ENCODE measurements at places on chromosomes 2 and 18.

- DNase-seq: no peak
Observed at GRCh38 chr2:24438106-24438505, 52.9 kb upstream of the NCOA1 start.

GRCh38 chr2:126719833-126720351 is 63.9 kb downstream of the GYPC start:
- DNase-seq: no peak

- DNase-seq: no peak
Observed at GRCh38 chr2:236548179-236548921, 21.3 kb upstream of the ACKR3 start.

GRCh38 chr18:8791171-8791651 is 85.9 kb downstream of the MTCL1 start:
- no peak for DNase-seq

GRCh38 chr2:238281826-238282480 is 6.5 kb downstream of the PER2 start:
- DNase-seq: no peak

DNA sequence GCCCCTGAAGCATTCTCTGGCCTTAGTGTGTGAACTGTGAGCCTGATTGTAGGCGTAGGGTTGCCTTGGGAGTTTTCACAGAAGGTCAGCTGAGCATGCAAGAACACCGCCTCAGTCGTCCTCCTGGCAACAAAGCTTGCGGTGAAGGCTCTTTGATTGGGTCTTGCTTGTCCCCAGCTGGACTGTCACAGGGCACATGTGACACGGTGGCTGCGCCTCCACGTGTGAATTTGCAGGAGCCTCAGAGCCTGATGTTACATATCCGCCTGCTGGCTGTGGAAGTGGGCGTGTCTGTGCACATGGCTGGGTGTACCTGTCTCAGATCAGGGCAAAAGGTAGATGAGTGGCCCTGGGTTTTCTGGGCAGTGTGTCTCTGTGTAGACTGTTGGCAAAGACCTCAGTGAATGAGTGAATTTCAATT is 228.7 kb downstream of the HAUS1 start:
- no peak for DNase-seq

DNA sequence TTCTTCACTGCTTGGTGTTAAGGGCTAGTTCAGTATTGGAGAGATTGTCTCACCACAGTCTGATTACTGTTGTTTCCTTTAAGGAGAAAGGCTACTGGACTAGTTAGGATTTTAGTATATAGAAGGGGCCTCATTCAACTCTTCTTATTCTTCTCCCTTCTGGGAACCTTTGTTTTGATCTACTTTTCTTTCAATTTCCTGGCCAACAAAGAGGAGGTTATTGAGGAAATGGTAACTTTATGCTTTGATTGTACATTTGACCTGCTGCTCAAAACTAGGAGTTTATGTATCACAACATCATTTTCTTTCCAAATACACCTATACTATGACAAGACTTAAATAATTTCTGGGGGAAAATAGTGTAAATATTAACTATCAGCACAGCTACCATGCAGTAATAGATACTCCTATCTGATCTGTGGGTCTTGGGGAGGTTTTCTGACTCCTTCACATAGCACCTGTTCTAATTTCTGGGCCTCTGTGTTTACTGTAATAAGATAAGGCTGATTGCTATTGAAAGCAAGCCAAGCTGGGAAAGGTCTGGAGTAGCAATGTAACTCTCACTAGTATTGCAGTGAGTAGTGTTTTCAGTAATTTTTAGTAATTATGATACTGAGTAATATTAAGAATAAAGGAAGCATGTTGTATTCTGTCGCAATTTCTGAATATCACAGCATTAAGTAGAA is 395.3 kb downstream of the NUP35 start:
- no peak for DNase-seq

DNA sequence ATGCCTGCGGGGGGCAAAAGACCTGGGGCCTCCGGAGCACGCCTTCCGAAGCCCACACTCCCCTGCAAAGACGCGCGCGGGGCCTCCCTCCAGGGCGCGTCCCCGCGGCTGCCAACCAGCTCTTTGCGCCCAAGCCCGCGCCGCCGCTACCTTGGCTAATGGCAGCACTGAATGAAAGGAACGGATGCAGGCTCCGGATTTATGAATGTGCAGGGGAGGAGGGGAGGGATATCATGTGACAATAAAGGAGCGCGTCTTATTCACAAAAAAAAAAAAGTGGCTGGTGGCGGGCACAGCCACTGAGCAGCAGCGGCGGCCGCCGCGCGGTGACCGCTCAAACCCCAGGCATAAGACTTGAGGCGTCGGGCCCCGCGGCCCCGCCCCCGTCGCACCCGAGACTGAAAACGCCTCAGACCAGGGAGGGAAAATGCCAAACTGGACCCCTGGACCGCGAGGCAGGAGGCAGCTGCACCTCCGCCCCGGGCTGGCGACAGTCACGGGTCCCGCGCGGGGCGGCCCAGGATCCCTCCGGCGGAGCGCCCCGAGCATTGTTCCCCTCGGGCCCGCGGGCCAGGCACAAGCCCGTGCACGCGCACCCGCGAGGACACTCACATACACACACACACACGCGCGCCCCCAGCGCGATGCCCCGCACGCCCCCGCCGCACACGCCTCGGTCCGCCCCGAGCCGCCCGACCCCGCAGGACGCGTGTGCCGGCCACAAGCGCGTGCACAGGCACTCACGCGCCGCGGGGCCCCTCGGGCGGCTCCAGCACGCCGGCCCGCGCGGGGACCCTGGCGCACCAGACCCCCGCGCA is 1.6 kb downstream of the SPRED2 start:
- DNase-seq: no peak

GRCh38 chr2:174112073-174112472 is 136.3 kb downstream of the OLA1 start:
- DNase-seq: no peak

DNA sequence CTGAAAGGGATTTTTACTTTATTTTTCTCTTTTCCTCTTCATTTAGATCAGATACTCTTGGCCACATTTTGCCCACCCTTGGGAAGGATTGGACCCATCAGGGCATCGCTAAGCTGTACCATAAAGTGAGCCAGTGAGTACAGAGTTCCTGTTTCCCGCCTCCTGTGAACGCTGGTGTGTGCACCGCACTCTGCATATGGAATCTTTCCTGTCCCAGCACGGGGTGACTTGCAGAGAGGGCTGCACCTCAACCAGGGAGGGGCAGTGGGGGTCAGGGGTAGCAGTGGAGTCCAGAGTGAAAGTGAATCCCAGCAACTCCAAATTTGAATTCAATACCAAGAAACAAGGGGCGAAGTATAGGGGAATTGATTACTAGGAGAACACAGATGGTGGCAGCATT is 58.6 kb downstream of the LPIN1 start:
- no peak for DNase-seq

DNA sequence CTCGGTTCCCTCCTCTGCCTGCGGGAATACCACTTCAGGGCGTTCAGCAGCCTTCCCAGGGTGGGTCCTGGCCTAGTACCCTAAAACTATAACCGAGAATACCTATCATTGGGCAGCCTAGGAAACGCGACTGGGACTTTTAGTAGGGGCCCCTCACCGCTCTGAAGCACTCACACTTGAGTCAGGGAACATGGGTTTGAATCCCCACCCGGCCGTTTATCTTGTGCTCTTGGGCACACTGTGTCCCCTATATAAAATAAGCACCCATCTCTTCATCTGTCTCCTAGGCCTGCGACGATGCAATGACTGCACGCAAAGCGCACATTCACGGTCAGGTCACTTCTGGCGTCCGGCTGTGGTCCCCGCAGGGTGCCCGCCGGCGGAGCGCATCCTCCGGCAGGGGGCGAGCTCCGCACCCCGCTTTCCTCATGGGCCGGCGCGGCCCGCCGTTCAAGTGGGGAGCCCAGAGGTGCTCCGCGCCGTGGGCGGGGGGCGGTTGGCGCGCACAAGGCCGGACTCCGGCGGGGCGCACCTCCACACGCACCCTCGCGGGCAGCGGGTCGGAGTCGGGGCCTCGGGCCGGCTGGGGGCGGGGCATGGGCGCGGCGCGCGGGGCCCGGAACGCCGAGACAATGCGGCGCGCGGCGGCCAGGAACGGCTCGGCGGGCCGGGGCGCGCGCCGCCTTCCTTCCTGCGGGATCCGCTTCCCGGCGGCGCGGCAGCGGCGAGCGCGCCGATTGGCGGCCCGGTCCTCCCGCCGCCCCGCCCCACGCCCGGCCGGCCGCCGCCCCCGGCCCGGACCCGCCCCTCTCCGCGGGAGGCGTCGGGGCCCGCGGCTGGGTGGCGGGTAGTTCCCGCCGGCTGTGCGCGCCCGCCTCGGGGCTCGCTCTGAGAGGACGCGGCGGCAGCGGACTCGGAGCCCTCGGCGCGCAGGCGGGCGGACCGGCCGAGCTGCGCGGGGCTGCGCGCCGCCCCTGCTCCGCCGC is at the start of gene ASAP2:
Gene ASAP2, plus strand, starts transcription at position 850 of the 986 bp plus-strand sequence. CDS start 293 bp downstream, outside the sequence.
- peak; percentile 48 for DNase-seq

DNA sequence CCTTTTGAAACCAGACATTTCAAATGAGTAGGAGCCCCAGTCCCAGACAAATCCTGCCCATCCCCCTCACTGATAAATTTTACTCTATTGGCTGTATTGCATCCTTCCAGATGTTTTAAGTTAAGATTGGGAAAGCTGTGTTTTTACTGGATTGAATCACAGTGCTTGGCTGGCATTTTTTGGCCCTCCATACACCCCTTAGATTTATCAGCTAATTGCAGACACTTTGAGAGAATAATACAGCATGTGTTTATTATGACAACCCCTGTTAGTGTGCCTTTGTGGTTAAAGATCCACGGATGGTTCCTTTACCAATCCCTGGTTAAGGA is 74.9 kb downstream of the ANTXR1 start:
- DNase-seq: no peak

GRCh38 chr2:150767991-150768746 is 280.7 kb upstream of the RND3 start:
- no peak for DNase-seq

- no peak for DNase-seq
Observed at GRCh38 chr2:239004274-239005015, 156.6 kb downstream of the TWIST2 start.

GRCh38 chr2:36811071-36811470 is 114.6 kb downstream of the VIT start:
- no peak for DNase-seq

- no peak for DNase-seq
Observed at GRCh38 chr2:231720292-231720986, 12.1 kb downstream of the PTMA start.

DNA sequence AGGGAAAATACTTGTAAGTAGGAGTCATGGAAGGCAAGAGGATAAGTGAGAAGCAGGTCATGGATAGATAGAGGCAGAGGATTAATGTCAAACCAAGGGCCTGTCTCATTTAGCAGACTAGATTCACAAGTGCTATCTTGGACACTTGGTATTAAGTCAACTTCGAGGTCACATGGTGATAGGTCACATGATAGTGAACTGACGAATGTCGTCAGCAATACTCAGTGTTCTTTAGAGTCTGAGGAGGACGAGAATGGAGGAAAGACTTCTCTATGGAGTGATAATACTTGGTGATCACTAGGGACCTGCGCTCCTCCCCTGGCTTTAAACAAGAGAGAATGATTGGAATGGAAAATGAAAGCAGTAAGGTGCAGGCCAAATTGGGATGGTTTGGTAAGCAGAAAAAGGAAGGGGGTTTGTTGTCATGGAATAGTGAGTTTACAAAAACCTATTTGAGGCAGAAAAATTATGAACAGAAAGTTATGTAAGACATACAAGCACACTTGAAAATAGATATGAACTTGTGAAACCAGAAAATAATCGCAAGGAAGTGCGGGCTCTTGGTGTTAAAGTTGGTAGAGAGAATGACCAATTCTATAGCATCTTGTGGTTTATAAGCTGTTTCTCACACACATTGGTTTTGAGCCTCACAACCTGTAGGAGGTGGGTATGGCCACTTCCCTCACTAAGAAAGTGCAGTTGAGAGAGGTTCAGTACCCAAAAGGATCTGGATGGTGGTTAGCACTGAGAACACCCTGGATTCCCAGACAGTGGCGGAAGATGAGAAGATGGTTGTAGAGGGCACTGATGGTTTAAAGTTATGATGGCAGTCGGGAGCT is 141.5 kb downstream of the WDSUB1 start:
- DNase-seq: no peak

DNA sequence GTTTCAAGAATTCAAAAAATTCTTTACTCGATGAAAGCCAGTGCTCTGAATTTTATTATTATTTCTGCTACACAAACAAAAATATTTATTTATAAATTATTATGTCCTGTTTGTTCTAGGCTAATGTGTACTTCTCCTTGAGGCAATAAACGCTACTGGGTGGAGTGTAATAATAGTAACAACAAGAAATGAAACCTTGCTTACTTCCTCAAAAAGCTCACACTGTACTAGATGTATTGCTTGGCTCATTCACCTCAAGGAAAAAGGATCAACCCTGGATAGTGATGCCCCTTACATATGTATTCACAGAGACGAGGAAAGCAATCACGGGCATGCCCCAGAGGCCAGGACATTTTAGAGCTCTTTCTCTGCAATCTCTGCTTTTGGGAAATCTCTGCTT is 685.6 kb upstream of the NXPH2 start:
- DNase-seq: no peak

DNA sequence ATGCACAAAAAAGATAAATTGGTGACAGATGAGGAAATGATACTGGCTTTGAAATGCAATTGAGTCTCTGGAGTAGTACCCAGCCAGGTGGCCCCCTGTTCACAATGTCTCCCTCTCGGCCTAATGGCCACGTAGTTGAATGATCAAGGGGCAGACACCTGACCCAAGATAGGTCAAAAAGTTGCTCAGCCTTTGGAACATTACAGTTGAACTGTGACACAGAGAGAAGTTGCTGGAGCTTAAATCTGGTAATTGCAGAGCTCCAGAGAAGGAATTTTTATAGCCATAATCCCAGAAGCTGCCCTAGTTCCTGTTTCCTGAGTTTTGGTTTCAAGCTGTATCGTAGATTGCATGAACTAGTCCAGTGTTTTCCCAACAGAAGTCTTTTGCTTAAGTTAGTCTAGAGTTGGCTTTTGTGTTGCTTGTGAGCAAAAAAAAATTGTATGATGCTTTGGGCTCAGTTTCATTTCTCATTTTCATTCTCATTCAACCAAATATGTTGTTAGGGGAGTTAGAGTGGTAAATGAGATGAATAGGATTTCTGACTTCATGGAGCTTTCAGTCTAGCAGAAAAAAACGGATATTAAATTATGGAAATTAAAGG is 117.9 kb downstream of the CSRNP3 start:
- no peak for DNase-seq

DNA sequence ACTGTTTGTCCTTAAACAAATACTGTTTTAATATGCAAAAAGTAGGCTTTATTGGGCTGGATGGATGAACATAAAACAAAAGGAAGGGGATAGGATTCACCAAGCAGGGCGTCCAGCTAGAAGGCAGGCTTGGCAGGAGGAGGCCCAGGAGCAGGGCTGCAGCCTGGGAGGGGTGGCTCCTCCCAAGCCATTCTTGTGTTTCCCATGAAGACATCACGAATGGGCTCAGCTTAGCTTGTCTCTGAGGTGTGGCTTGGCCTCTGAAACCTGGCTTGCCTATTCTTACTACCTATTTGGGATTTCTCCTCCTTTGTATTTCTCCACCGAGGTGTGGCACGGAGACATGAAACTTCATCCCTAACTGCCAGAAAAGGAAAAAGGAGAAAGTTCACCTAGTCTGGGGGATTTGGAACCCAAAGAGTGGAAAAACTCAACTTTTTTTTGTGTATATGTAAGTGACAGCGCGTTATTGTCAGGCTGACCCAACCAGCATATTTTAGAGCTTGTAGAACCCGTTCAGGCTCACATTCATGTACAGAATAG is 481.9 kb upstream of the SPRED2 start:
- no peak for DNase-seq

- no peak for DNase-seq
Observed at GRCh38 chr2:43225093-43225787, 1.2 kb downstream of the ZFP36L2 start.

Measured in D721Med (cell line).